ENCODE measurements at places on chromosomes 16 and 17.

DNA sequence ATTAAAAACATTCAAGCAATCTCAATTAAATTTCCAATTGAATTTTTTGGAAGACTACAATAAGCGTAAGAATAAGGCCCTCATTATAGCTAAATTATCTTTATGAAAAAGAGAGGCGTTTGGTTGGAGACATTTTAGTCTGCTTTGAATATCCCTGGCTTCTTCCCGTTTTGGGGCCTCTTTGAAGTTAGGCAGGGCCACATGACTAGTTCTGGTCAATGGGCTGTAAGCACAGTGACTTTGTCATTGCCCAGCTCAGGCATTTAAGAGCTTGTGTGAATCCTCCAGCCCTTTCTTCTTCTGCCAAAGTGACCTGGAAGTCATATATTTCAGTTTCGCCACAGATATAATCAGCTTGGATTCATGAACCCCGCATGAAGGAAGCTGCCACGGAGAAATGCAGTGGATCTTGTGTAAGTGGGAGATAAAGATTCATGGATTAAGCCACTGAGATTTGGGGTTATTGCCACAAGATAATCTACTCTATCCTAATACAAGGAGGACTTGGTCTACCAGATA is 21.7 kb upstream of the UBTF start:
- DNase-seq: no peak

DNA sequence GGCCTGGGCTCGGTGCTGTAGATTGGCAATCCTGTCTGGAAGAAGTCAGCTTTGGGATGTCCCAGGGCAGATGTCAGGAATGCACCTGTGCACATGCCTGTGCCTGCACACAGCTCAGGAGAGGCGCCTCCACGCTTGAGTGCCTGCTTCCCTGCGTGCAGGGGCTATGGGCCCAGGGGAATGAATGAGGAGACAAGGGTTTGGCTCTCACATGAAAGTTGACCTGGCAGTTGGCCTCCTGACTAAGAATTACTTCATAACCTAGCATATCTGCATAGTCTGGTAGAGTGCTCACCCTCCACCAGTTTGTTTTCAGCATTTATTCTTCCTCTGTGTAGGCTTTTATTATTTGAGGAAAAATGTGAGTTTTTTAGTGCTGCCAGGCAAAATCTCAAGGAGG is 50.0 kb downstream of the PLD6 start:
- DNase-seq: no peak

- DNase-seq: no peak
These were observed 237.1 kb downstream of the NTN1 start for GRCh38 chr17:9258115-9259015.

GRCh38 chr17:36854982-36855381 is 82.3 kb upstream of the LHX1 start:
- no peak for DNase-seq

DNA sequence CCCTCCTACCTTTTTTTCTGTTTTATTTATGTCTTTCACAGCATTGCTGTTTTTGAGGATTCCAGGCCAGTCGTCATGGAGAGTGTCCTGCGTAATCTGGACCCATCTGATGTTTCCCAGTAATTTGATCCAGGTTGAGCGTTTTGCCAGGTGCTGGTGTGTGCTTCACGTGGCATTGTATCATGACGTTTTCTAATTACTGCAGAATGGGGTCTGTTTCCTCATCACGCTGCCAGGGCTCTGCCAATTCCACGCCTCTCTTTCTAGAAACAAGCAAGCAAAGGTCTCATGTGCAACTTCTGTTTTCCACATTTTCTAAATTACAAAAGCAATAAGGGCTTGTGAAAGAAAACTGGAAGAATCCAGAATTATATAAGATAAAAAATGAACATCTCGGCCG is 28.3 kb upstream of the BHLHA9 start:
- DNase-seq: no peak

DNA sequence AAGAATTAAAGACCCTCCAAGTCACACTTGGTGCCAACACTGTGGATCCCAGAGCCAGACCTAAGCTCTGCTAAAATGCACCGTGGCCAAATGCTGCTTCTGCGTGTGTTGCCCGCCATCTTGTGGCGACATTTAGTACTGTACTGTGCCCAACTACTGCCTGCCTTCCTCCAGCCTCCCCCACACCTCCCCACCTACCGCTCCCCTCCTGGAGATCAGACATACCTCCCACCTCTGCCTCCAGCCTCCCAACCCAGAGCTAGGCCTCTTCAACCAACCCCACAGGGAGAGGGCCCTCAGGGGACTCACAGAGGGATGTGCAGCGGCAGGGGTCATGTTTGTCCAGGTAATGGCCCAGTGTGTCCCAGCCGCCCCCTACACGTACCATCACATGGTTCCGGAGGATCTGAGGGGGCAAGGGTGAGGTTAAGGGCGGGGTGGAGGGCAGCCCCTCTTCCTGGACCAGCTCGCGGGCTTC is 5.5 kb downstream of the GAS2L2 start:
- peak; percentile 71 for DNase-seq

DNA sequence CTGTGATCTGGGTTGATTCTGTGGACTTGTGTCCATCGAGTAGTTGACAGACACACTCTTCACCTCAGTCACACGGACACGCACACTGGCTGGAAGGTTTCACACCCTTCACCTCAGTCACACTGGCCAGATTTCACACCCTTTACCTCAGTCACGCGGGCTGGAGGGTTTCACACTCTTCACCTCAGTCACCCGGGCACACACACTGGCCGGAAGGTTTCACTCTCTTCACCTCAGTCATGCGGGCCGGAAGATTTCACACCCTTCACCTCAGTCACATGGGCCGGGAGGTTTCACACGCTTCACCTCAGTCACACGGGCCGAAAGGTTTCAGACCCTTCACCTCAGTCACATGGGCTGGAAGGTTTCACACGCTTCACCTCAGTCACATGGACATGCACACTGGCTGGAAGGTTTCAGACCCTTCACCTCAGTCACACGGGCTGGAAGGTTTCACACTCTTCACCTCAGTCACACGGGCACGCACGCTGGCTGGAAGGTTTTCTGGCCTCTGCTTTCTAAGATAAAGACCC is 96.2 kb downstream of the PGS1 start:
- DNase-seq: no peak

GRCh38 chr16:6170022-6170421 is 1072.4 kb upstream of the EEF2KMT start:
- DNase-seq: no peak

- DNase-seq: no peak
These were observed 52.1 kb upstream of the GCSH start for GRCh38 chr16:81148277-81148676.

GRCh38 chr16:5166486-5166885 is 68.9 kb upstream of the EEF2KMT start:
- DNase-seq: no peak

- no peak for DNase-seq
These were observed 1.5 kb upstream of the SOX9 start for GRCh38 chr17:72119077-72119872.

DNA sequence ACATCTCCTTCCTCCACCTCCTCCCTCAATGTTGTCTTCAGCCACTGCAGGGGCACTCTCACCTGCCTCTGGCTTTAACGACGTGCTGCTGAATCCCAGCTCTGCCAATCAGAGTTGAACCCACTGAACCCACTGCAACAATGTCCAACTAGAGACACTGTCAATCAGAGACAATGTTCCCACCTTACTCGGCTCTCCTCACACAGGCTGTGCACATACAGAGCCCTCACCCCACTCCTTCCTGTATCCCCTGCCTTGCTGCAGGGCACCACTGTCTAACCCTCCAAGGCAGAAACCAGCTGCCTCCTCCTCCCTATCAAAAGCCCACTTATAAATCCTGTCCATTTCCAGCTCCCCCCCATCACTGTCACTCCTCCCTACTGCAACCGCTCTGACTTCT is 58.7 kb downstream of the ANKRD11 start:
- no peak for DNase-seq

GRCh38 chr16:68113059-68113761 is 28.0 kb downstream of the NFATC3 start:
- DNase-seq: no peak

DNA sequence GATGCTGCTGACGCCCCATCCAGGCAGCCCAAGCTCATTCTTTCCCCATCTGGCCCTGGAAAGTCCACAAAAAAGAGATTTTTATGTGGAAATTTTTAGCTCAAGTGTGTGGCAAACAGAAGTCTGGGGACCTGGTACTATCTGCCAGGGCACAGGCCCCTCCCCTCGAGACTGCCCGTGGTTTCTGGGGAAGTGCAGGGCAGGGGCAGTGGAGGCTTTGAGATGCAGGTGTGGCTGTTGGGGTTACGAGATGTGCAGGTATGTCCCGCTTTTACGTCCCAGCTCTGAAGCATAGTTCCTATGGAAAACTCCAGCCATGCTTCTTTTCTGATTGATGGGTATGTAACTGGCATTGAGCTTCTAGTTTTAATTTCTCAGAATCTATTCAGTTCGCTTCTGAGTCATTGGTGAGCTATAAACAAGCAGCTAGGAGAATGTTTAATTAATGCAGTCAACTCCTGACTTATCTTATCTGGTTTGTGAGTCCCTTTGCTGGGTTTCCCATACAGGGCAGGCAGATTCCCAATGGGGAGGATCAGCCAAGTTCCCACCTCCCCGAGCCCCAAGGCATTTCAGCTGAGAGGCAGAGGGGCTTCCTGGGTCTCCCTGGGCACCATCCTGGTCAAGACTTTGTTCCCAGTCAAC is 16.2 kb downstream of the TBX4 start:
- no peak for DNase-seq

DNA sequence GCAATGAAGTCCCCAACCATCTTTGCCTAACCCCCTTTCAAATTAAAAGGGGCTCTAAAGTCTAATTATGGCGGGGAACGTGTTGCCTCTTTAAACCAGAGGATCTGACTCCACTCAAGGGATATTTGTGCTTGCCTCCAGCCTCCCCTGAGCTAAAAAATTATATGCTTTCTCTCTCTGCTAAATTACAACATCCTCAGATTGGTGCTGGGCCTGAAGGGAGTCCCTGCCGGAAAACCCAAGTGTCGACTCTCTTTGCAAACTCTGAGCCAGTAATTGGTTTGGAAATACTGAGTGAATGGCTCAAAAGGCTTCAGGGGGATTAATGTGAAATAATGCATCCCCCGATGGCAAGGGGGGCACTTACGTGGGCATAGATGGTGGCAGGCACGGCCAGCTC is 208.5 kb upstream of the TNRC6C start:
- DNase-seq: no peak

GRCh38 chr17:29930409-29931010 is 482 bp upstream of the SSH2 start:
- no peak for DNase-seq

- no peak for DNase-seq
These were observed 23.5 kb downstream of the SMTNL2 start for GRCh38 chr17:4607773-4608187.

- no peak for DNase-seq
These were observed 6.6 kb upstream of the VASN start for GRCh38 chr16:4365014-4365406.

GRCh38 chr16:87050142-87050541 is 267.1 kb downstream of the C16orf95 start:
- DNase-seq: no peak

DNA sequence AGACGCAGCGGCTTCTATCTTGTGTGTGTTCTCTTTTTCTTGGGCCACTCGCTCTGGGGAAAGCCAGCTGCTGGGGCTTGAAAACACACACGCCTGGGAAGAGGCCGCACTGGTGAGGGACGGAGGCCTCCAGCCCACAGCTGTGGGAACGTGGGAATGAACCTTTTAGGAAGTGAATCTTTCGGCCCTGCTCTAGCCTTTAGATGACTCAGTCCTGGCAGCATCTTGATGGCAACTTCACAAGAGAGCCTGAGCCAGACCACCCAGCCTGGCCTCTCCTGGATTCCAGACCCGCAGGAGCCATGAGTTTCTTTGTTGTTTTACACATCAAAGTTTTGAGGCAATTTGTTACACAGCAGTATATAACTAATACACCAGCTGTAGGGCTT is 2.2 kb upstream of the PDPK1 start:
- DNase-seq: no peak

- no peak for DNase-seq
These were observed 1.8 kb downstream of the ZNF23 start for GRCh38 chr16:71460236-71460635.

- DNase-seq: no peak
These were observed 18.8 kb upstream of the IRF8 start for GRCh38 chr16:85879975-85880831.

DNA sequence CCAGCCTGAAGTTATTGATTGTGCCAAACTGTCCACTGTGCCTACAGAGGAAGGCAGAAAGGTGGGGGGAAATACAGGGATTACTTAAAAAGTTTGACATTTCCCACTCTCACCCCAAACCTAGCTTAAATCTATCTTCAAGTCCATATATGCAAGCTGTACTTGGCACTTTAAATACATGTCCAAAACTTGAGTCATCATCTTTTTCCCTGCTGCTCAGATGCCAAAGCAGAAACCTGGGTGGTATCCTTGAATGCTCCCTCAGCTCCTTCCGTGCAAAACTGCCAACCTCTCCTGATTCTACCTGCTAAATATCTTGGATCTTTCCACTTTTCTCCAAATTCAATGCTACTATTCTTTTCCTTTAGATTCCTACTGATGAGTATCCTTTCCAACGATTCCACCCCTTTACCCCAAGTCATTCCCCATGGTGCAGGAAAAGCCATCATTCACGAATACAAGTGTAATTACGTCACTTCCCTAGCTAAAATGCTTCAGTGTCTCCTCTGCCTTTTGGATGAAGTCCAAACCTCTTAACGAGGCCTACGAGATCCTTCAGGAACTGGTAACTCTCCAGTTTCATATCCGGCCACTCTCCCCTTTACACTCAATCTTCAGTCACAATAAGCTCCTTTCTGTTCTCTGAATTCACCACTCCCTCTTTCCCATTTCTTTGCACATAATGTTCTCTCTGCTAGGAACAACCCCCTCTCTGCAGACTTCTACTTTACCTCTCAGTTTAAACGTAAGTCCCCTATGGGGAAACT is 9.3 kb downstream of the BECN1 start:
- DNase-seq: no peak

DNA sequence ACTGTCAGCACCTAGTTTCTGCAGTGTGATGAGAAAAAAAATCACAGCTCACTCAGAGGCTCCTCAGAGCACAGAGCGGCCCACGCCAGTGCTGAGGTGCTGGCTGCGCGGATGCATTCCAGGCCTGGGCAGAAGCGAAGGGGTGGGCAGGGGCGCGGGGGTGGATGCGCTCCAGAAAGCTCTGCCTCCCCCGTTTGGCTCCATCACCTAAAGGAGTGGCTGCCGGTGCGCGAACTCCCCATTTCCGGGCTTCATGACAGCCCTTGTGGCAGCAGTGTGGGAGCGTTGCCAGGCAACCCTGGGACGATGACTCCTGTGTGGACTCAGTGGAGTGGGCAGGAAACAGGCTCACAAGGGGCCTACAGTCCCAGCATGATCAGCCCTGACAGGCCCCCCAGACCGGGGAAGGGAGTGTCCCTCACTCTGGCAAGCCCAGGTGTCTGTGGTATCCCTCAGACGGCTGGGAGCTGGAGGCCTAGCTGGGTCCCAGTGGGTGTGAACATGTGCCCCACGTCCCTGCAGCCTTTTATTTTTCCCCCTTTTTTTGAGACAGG is 32.8 kb upstream of the NUDT16L1 start:
- no peak for DNase-seq
